ENCODE measurements at places on chromosomes 3 and 15.

- DNase-seq, result no peak
Observed at GRCh38 chr3:72568083-72568482, 280.2 kb downstream of the SHQ1 start.

DNA sequence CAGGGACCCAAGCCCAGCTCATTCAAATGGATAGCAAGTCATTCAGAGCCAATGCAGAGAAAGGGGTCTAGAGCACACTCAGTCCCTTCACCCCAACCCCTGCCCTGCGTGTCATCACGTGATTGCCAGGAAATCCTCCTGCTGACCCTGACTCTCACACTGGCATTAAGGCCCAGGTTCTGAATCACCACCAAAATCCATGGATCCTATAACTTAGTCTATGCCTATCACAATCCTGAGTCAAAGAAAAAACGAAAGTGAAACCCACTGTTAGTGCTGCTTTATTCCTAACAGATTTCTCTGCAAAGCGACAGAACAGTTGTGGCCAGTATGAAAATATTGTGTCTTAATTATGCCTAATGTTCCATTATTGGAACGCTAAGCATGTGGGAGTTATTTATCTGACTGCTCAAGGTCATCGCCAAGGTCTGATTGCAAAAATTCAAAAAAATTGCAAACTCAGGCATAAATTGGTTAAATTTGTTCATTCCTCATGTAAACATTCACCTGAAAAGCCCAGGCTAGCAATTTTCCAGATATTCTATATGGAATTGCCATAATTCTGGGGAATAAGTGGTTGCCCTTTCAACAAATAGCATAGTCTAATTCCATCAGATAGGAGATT lies 108.7 kb upstream of the EIF1B start:
- no peak for DNase-seq

GRCh38 chr3:131216801-131217200 lies 164.8 kb upstream of the NUDT16 start:
- DNase-seq, result no peak

- no peak for DNase-seq
Observed at GRCh38 chr3:182755308-182755707, 38.0 kb upstream of the ATP11B start.

- no peak for DNase-seq
Observed at GRCh38 chr3:100650651-100651619, 41.5 kb downstream of the ADGRG7 start.

DNA sequence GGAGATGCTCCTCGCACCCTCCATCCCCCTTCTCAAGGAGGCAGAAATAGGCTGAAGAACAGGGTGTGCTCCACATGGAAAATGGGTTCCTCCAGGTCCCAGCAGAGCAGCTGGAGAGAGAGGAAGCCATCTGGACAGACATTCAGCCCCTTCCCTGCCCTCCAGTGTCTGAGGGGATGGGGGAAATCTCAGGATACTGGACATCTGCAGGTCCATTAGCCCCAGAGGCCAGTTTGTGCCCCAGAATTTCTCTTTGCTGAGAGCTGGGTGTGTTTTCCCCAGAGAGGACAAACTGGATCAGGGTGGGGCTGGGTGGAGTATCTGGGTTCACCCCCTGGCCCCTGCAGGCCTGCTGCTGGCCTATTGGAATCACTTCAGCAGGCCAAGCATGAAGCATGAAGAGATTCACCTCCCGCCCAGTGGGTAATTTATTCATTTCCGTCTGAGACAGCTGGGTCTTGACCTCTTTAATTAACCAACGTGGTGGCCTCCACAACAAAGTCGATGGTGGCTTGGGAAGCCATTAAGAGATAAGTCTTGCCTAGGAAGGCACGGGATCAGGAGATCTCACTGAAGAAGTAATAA lies 4.6 kb downstream of the FAM3D start:
- DNase-seq, result no peak

- DNase-seq, result no peak
Observed at GRCh38 chr3:78112291-78113010, 1072.6 kb downstream of the ROBO2 start.

GRCh38 chr3:150388498-150389418 lies 19.3 kb upstream of the TSC22D2 start:
- DNase-seq, result no peak

DNA sequence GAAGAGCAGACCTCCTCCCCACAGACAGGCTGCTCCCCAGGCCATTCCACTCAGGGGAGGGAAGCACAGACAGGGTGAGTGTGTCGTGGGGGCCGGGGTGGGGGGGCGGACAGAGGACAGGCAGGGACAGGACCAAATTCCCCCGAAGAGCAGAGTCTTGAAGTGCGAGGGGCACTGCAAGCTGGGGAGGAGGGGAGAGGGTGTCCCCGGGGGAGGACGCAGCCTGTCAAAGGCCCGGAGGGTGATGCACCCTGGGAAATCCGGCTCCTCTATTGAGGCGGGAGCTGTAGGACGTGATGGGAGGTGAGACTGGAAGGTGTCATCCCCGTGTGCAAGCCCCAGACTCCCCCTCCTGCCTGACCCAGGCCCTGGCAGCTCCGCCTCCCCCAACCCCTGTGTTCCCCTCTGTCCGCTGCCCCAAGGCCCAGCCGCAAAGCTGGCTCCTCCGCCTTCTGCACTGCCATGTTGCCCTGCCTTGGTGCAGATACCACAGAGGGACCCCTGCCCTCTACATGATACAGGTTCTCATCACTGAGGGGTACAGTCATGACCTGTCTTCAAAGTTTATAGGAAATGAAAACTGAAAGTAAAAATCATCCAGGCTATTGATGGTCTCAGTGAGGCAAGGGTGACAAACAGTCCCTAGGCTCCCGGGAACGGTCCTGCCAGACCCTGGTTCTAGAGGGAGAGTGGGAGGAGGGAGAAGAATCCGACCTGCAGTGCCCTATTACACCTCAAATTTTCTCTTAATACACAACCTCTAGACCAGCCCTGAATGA lies 76.3 kb upstream of the IQSEC1 start:
- no peak for DNase-seq

DNA sequence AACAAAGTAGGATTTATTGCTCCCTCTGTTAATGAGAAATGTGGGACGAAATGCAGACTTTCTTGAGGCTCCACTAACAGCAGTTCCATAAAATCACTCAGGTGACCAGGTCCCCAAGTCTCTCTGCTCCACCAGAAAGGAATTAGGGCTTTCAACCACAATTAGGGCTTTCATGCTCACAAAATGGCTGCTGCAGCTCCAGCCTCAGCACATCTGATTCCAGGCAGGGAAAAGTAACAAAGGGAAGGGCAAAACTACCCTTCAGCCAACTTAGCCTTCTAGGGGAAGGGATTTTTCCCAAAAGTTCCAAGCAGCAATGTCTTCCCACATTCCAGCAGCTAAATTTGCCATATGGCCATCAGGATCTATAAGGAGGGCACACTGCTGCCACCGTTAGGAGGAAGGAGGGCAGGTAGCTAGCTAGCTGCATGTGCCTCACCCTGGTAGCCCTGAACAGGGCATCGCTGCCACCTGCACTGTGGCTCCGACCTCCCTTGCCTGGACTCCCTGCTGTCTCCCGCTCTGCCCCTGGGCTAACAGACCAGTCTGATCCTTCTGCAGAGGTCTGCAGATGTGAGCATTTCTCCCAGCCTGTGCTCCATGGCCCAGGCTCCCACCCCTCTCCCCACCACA lies 12.8 kb downstream of the CFAP100 start:
- DNase-seq, result no peak

DNA sequence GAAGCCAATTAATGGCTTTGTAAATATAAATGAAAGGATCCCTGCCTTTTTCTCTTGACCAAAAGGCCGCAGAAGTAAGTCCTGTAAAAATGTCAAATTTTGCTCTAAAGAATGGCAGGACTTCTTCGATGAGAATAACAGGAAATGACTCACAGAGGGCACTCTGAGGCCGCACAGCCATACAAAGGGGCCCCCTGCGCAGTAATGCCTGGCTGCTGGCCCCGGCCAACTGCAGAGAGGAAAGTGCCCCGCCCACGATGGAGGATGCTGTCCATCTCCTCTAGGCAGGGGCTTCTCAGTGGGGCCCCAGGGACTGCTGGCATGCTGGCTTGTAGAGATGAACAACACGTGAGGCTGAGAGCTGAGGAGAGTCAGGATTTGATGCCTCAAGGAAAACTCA lies 18.1 kb upstream of the SCN10A start:
- no peak for DNase-seq

GRCh38 chr3:192410684-192410960 lies 316.7 kb downstream of the FGF12 start:
- DNase-seq, result no peak

DNA sequence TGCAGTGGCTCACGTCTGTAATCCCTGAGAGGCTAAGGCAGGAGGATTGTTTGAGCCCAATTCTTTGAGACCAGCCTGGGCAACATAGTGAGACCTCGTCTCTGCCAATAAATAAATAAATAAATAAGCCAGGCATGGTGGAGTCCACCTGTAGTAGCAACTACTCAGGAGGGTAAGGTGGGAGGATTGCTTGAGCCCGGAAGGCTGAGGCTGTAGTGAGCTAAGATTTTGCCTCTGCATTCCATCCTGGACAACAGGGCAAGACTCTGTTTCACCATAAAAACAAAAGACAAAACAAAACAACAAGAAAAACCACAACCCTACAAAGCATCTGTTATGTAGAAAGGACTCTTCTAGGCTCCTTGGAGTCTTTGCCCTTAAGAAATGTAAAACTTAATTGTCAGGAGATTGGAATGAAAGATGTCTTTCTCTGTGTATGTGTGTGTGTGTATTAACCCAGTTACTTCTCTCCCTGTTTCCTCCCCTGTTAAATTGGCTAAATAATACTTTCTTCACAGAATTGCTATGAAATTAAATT lies 9.5 kb downstream of the NECTIN3 start:
- DNase-seq, result no peak

- DNase-seq, result no peak
Observed at GRCh38 chr3:53554559-53555067, 60.2 kb downstream of the CACNA1D start.

- no peak for DNase-seq
Observed at GRCh38 chr15:51720201-51720995, 17.1 kb downstream of the LYSMD2 start.
